Mucosa of descending colon (tissue), 3 donors: ENCODE measurements at places on chromosomes 1 and 21.

DNA sequence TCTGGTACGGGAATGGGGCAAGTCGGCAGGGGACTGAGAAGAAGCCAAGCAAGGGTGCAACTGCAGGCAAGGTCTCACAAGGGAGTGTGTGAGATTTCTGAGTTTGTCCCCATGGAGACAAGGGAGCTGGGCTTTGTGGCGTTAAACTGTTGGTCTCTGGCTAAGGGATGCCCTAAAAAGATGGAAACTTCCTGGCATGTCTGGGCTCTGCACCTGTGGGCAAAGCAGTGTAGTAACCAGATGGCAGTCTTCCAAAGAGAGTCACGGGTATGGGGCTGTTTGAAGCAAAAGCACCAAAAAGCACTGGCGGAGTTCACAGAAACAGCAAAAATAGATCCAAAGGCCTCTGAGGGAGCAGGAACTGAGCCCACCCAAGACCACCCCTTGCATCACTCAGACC is 104.8 kb upstream of the SLC44A3 start:
- DNase-seq = no peak

DNA sequence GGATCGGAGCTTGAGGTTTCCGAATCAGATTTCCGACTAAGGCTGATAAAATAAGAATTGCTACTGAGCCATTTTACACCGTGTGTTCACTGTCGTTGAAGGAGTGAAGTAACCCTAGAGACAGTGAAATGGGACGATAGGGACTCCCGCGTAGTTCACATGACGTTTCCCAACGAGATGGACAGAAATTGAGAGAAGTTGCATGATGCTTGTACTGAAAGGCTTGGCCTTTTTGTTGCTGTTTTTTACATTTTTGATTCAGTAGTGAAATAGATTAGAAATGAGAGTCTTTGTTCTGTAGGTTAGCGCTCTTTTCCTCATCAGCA is 1.2 kb downstream of the KHDRBS1 start:
- DNase-seq = no peak

DNA sequence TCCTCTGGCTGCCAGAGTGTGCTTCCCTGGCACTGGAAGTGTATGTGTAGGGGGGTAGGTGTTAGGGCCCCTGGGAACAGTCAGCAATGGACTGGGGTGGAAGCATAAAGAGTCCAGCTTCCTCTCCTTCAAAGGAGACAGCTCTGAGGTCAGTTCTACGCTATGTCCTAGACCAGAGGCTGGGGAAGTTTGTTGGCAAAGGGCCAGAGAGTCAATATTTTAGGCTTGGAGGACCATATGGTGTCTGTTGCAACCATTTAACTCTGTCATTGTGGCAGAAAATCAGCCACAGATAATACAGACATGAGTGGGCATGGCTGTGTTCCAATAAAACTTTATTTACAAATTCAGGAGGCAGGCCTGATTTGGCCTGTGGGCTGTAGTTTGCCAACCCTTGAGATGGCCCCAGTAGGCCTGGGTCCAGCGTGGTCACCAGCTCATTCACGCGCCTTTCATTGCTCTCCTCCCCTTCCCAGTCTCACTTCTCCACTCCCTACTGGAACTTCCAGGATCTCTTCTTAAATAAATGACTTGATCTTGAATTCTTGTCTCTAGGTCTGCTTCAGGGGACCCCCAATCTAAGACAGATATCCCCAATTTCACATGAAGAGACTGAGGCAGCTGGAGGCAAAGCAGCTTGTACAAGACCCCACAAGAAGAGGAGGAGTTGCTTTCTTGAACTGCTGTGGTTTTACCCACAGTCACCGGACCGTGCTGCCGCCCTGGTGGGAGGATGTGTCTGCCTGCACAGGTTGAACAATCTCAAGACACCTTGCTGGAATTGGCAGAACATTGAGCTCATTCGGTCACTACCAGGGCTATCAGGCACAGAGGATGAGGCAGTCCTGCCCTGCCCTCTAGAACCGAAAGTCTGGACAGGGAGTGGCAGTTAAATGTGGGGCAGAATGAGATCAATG is 162.4 kb upstream of the POU3F1 start:
- DNase-seq = no peak

DNA sequence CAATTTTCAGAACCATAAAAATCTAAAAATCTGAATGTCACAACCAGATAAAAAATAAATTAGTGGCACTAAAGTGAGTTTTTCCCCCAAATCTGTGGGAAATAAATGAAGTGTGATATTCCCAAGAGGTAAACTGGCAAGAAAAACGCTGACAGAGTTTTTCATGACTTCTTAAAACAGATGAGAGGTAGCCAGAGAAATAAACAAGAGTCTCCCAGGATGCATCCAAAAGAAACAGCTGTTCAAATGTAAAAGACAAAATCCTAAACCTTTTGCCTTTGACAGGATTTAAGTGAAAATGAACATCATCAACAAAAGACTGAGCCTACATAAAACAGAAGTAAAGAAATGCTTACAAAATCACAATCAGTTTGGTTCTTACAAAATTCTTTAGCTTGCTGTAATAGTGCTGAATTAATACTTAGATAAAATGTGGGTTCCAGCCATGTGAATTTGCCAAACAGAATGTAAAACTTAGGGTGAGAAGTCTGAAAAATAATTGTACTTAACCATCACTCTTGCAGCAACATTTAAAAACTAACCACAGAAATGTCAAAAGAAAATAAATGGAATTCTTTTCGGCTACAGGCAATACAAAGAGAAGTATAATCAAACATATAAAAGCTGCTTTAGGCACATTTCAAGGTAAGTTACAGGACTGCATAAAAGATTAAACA is 133.6 kb downstream of the EIF4G3 start:
- no peak for DNase-seq

- no peak for DNase-seq
Measured at GRCh38 chr1:68271596-68271995, 39.3 kb upstream of the WLS start.

DNA sequence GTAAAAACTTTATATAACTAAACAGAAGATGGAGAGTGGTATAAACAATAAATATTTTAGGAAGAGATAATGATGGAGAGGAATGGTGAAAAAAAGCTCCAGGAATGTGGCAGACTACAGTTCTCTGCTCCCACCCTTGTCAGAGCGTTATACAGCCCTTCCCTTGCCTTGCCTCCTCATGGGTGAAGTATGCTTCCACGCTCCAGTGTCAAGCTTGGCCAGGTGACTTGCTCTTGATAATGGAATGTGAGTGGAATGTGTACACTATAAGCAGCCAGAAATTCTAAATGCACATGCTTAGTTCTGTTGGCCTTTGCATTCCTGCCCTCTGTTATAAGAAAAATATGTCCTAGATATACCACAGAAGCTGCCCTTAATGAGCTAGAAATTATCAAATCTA is 24.7 kb upstream of the POGK start:
- DNase-seq = no peak

- no peak for DNase-seq
Measured at GRCh38 chr1:53078333-53079101, 16.5 kb downstream of the PODN start.

GRCh38 chr1:37817481-37817880 is 9.5 kb upstream of the YRDC start:
- no peak for DNase-seq

- no peak for DNase-seq
Measured at GRCh38 chr1:114669562-114670082, at the start of gene DENND2C. DENND2C (minus strand) TSS chr1:114670049; CDS start chr1:114625984, 44,065 bp downstream.

- no peak for DNase-seq
Measured at GRCh38 chr1:54600947-54601721, 22.2 kb downstream of the FAM151A start.

- DNase-seq = no peak
Measured at GRCh38 chr21:28944296-28944695, 48.4 kb downstream of the LTN1 start.

DNA sequence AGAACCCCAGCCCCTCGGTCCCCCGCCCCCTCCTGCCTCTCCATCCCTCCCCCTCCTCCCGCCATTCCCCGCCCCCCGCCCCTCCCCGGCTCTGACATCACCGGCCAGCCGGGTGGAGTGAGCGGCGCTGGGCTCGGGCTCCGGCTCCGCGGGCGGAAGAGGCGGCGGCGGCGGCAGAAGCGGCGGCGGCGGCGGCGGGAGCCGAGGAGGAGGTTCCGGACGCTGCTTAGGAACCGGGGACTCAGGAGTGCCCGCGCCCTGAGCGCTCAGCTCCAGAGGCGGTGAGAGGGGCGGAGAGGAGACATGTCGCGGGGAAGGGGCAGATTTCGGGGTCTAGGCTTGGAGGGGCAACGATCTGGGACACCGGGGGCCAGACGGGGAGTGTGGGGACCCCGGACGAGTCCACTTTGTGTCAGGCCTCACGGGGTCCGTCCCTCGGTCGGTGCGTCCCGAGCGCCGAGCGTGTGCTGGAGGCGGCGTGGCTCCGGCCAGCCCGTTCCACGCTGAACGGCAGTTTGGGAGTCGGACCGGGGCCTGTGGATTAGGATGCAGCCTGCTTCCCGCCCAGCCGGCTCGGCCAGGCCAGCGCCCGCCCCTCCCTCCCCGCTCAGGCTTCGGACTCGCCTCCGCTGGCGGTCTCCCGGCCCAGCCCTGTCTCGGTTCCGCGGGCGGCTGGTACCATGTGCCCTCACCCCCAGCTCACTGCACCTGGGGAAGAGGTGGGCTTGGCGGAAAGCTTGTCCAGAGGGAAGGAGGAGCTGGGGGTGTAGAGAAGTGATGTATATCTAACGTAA is at the start of gene PEA15:
PEA15 (plus strand) TSS at position 143 of the 794 bp plus-strand sequence. CDS start 6,161 bp downstream, outside the sequence.
- DNase-seq = peak; percentile 78

- no peak for DNase-seq
Measured at GRCh38 chr21:34864370-34865149, 184.5 kb downstream of the RUNX1 start.

DNA sequence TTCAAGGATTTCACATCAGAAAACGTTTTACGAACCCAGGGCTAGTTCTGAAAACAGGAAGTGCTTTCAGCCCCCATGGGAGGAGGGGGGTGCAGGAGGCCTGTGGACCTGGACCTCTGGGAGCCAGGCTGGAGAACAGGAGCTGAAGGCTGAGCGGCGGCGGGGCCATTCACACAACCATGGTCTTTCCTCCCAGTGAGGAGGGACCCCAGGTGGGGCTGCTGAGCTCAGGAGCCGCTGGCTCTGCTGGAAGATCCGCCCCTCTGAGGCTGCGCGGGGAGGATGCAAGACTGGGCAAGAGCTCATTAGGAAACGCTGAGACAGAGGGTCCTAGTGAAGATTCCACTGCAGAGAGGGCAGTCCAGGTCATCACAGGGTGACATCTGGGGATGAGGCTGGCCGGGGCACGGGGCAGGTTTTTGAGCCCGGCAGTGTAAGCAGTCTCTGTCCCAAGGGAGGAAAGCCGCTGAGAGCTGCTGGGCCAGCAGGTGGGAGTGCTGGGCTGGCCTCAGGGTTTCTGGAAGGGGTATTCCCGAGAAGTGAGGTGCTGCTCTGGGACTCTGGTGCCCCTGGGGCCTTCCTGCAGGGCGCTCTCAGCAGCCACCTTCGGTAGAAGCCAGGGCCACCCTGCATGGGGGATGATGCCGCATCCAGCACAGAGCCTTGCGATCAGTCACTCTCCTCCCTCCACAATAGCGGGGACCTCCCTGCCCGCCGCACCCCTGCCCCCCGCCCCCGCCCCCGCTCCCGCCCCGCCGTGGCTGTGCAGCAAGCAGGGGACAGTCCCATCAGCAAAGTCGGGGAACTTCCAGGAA is 7.5 kb downstream of the MX2 start:
- DNase-seq = no peak

DNA sequence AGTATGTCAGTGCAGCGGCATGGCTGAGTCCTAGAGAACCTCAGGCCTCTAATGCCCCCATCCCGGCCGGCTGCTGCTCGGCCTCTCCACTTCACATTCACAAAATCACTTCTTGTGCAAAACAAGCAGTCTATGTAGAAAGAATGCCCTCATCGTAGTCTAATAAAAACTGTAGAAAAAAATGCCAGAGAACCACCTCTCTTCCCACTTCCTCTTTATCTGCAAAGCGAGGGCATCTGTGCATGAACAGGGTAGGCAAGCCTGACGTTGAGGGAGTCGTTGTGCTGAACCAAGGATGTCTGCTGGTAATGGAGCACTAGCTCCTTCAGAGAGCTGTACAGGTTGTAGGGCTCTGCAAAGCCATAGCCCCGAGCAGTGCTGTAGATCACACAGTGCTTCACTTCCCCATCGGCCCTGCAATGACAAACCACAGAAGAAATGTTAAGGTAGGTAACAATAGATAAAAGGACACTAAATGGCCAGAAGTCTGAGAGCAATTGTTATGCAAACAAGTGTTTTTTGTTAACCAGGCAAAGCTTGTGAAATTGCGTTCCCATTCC is 88.9 kb downstream of the PIK3R3 start:
- no peak for DNase-seq

GRCh38 chr1:219427989-219428388 is 184.9 kb downstream of the ZC3H11B start:
- no peak for DNase-seq

DNA sequence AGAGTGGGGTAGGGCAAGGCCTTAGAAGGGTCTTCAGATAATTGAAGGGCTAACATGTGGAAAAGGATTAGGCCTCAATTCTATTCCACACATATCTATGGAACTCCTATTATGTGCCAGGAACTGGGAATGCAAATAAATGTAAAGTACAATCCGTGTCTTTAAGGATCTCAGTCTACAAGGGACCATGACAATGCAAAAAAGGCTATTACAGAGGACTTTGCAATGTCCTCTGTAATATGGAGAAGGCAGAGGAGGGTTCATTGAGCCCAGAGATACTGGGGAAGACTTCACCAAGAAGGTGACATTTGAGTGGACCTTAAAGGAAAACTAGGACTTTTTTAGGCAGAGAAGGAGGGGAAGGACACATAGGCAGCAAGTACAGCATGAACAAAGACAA is 4.5 kb upstream of the SCMH1 start:
- DNase-seq = no peak

GRCh38 chr1:35557118-35557610 is at the start of gene KIAA0319L:
KIAA0319L (minus strand) TSS chr1:35557403; CDS start chr1:35554491, 2,912 bp downstream.
- DNase-seq = peak; percentile 92

DNA sequence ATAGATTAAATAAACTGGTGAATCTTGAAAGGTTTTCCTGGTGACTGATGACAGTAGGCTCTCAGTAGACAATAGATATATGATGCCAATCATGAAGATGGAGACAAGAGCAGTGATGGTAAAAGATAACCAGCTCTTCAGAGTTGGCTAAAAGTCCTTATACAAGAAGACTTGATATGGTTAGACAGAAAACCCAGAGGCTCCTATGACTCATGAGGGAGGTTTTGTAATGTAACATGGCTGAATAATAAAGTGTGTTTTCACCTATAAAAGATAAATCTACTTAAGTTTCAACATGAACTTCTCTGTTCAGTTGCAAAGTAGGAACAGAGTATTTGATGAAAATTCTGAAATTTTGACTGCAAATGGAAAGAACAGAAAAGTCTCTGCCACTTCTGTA is 12.7 kb upstream of the CRNN start:
- no peak for DNase-seq

GRCh38 chr1:181133969-181134418 is 45.5 kb downstream of the IER5 start:
- no peak for DNase-seq
